Fibroblast of mammary gland (primary cell): ENCODE measurements at places on chromosomes 6 and 20.
A peak's percentile ranks its signal among the peaks of the same experiment; 100 is the strongest.

DNA sequence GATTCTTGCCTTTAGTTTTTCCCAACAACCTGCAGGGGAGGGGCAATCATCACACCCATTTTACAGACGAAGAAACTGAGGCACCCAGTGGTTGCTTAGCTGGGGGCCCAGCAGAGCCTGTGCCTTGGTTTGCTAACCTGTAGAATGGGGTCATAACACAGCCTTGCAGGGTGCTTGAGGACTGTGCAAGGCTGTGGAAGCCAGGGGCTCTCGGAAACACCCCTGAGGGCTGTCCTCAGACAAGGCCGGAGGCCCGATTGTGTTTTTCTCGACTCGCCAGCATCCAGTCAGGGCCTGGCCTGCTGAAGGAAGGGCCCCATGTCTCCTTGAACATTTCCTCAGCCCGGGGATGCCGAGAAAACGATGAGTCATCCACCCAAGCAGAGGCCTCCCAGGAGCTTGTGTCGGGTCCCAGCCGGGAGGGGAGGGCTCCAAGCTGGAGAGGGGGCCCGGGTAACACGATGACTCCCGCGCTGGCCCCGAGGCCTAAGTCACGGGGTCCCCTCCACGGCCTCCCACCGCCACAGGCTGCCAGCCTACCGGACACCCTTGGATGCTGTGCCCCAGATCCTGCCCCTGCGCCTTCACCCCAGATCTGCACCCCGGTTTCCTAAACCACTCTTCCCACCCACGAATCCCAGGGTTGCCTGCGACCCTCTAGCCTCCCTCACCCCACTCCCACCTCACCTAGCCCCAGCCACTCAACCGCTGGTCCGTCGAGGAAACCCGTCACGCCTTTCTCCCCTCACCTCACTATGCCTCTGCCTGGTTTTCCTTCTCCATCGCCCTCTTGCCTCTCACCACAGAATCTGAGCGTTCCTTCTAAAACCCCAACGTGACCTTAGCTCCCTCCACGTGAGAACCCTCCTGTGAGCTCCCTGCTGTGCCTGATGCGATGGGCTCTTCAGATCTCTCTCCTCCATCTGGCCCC is 10.6 kb downstream of the NOL4L start:
- peak; percentile 82 for DNase-seq

- no peak for DNase-seq
These were observed 9.3 kb upstream of the HBS1L start for GRCh38 chr6:135063926-135064325.

- DNase-seq: no peak
These were observed 17.1 kb downstream of the HLA-A start for GRCh38 chr6:29959467-29959866.

GRCh38 chr20:49914310-49915117 is 815 bp downstream of the SPATA2 start:
- DNase-seq: no peak

DNA sequence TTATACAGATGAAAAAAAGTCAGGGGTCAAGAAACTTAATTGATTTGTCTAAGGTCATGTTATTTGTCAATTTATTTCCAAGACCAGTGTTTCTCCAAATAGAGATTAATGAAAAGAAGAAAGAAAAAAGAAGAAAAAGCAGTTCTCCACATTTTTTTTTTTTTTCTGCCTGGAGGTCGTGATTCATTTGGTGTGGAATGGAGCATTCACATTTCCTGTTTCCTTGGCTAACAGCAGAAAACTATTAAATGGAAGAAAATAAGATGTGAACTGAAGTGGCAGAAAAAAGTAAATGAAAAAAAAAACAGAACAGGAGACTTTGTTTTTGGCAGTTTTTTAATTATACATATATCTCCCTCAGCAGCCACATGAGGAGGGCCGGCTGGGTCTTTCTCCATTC is 470.8 kb upstream of the ZNF337 start:
- peak; percentile 12 for DNase-seq

GRCh38 chr6:124356811-124357210 is 553.1 kb downstream of the NKAIN2 start:
- DNase-seq: no peak

- DNase-seq: peak; percentile 11
These were observed 161.0 kb upstream of the LAMP5 start for GRCh38 chr20:9353180-9353915.

DNA sequence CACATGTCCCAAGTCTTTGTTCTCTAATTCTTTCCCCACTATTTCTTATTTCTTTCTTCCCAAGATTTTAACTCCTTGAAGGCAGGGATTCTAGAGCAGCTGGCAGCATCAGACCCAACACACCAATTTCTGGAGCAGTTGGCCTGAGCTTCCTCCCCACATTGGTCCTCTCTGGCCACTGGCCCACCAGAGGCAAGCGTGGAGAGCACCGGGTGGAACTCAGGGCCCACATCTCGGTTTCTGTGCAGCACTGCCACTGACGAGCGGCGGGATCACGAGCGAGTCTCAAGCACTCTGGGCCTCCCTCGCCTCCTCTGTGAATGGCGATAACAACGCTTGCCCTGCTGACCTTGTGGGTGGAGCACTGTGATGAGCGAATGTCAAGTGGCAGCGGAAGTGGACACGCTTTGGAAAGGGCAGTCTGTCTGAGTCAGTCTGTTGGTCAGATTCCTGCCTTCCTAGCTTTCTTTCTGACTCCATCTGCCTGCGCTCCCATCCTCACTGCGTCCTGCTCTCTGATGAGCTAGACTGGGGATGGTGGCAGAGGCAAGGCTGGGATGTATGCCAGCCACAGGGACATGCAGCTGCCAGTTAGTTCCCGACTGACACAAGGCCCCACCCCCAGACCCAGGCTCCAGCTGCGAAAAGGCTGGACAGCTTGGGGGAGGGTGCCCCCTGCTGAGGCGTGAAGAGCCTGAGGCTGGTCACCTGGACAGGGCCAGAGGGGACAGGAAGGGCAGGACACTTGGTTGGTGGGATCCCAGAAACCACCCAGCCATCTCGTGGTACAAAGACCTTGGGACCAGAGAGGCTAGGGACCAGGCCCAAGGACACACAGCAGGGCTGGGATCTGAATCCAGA is 4.5 kb upstream of the SPDEF start:
- DNase-seq: peak; percentile 43
